Aorta (tissue), 5 donors: ENCODE measurements at places on chromosomes 6 and 20. TPM values are rescaled to one million over a fixed set of nuclear protein-coding genes. Genes with fewer than 3 reads are reported as not detected.

DNA sequence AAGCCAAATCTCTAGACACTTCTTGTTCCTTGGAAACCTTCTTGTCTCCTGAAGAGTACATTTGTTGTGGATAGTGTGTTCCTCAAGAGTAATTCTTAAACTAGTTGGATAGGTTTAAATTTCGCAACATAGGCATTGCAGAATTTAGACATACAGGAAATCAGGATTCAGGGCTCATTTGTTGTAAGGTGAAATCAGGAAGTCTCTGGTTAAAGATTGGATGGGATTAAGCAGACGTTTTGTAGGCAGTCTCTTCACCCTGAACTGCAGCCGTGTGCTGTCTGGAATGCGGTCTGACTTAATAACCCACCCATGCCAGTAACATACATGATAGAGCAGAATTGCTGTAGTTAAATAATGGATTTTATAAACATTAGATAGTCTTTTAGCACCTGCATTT lies 21.7 kb downstream of the HIVEP1 start:
- peaks cover 8% of the 10 kb centered on the region for H3K4me1 ChIP-seq
- H3K27ac ChIP-seq: no peak overlapping the region
- no peaks in the 10 kb centered on the region for H3K36me3 ChIP-seq
- no peak for DNase-seq
- no peaks in the 10 kb centered on the region for H3K27me3 ChIP-seq

Gene TBC1D20
- 39.1 TPM for total RNA-seq

DNA sequence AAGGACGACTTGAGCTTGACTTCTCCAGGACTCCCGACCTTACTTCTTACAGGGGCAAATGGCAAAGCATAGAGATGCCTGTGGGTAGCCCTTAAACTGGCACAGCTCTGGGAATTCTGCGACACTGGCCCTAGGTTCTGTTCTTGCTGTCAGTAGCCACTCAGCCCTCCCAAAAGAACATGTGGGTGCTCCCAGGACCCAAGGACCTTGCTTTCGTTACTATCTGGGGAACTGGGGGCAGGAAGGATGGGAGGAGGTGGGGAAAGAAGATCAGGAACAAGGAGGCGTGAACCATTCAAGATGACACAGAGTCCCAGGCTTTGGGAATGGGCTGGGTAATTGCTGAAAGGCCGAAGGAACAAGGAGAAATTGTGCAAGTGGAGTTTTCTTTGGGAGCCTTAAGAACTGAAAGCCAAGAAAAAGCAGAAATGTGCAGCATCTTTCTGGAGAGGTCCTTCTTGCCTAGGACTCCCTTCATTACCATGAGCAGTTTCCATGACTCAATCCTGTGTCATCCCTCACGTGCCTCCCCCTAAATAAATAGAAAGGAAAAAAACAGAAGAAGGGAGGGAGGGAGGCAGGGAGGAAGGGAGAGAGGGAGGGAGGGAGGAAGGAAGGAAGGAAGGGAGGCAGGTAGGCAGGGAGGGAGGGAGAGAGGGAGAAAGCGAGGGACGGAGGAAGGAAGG lies 284.6 kb upstream of the FOXQ1 start:
- no peaks in the 10 kb centered on the region for H3K27me3 ChIP-seq
- no peak overlapping the region for H3K4me3 ChIP-seq
- H3K4me1 ChIP-seq: no peaks in the 10 kb centered on the region

DNA sequence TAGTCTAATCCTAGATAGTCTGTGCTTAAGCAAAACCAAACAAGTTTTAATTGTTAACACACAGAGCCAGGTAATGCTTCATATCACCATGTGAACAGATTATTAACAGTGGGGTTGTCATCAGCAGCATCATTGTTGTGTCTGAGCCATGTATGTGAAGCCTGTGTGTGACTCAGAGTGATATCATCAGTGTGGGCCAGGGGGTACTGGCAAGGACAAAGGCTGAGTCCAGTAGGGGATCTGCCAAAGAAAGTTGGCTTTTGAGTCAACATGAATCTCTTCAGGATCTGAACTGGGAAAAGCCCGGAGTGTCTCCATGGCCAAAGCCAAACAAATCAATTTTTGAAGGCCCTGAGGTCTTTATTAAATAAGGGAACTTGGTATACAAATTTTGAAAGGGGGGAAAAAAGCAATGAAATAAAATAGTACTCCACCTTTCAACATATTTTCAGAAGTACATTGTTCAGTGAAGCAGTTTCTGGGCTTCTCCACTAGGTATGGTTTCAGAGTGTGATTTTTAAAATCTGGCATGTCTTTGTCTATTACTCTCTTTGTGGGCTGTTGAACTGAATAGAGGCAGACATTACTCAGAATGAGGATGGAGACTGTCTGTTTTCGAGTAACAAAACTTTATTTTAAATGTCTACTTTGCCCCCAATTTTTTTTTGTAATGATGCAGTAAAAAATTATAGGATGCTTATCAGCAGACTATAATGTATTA lies 444.2 kb upstream of the JAG1 start:
- no peak overlapping the region for H3K4me3 ChIP-seq
- H3K36me3 ChIP-seq: no peaks in the 10 kb centered on the region

Gene SLC26A8
- total RNA-seq: 0.33 TPM

Gene GPLD1
- 7.3 TPM for total RNA-seq

- DNase-seq: no peak
- peak overlapping the region; percentile 82 for H3K27ac ChIP-seq
- H3K36me3 ChIP-seq: no peaks in the 10 kb centered on the region
- no peak overlapping the region for H3K4me3 ChIP-seq
Observed at GRCh38 chr6:8084586-8084985, 17.8 kb downstream of the EEF1E1 start.

Gene FOXP4
- total RNA-seq: 31.6 TPM

DNA sequence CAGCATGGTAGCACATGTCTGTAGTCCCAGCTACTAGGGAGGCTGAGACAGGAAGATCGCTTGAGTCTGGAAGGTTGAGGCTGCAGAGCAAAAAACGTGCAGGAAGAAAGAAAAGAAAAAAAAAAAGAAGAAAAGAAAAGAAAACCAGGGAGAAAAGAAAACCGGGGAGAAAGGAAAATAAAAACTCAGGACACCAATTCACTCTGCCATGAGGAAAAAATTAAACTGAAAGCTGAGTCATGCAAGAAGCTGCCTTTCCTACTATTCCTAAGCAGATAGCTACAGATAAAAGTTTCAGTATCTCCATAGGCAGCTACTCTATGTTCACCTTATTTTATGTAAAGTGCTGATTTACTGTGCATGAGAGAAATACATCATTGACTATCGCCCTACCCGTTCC lies 10.5 kb downstream of the PTGIS start:
- DNase-seq: no peak
- H3K4me3 ChIP-seq: no peak overlapping the region
- peaks cover 4% of the 10 kb centered on the region for H3K36me3 ChIP-seq
- peaks cover 7% of the 10 kb centered on the region for H3K4me1 ChIP-seq

- no peaks in the 10 kb centered on the region for H3K4me1 ChIP-seq
- H3K27me3 ChIP-seq: no peaks in the 10 kb centered on the region
- no peak overlapping the region for H3K27ac ChIP-seq
- H3K4me3 ChIP-seq: no peak overlapping the region
Observed at GRCh38 chr6:131173680-131174079, 38.4 kb downstream of the AKAP7 start.

- no peaks in the 10 kb centered on the region for H3K27me3 ChIP-seq
- no peak for DNase-seq
- no peaks in the 10 kb centered on the region for H3K36me3 ChIP-seq
- H3K27ac ChIP-seq: no peak overlapping the region
- no peak overlapping the region for H3K4me3 ChIP-seq
Observed at GRCh38 chr6:24539416-24539815, 44.6 kb downstream of the ALDH5A1 start.

DNA sequence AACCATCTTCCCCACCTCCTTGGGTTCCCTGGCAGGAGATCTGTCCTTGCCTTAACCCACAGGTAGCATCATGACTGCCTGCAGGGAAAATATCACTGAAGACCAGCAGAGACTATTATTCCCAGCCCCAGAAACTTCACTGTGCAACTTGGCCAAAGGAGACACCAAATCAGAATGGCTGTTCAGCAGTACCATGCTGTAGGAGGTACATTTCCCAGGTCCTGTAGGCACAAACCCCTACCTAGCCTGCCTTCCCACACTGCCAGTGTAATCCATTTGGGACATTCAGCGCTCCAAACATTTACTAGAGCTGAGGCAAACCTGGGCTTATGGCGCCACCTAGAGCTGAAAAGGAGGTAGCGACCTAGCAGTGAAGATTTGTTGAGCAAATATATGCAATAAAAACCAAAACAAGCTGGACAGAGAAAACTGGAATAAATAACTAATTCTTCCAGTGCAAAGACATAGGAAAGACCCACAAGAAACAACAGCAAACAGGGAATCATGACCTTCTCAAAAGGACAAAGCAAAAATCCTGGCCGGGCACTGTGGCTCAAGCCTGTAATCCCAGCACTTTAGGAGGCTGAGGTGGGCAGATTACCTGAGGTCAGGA lies 60.3 kb downstream of the VTA1 start:
- H3K4me1 ChIP-seq: peaks cover 4% of the 10 kb centered on the region
- no peak overlapping the region for H3K27ac ChIP-seq
- H3K27me3 ChIP-seq: no peaks in the 10 kb centered on the region
- H3K36me3 ChIP-seq: no peaks in the 10 kb centered on the region

Gene NFYA
- 13.3 TPM for total RNA-seq

DNA sequence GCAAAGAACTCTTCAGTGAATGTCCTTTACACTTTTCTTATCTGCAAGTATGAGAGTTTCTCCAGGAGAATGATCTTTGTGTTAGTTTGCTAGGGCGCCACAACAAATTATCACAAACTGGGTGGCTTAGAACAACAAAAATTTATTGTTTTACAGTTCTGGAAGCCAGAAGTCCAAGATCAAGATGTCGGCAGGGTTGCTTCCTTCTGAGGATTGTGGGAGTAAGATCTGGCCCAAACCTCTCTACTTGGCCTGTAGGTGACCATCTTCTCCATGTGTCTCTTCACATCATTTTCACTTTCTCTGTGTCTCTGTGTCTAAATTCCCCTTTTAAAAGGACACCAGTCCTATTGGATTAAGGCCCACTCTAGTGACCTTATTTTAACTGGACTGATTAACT lies 103.0 kb downstream of the ADTRP start:
- no peak overlapping the region for H3K27ac ChIP-seq
- no peaks in the 10 kb centered on the region for H3K36me3 ChIP-seq
- H3K4me3 ChIP-seq: no peak overlapping the region

GRCh38 chr6:132812255-132812732 lies 2.1 kb upstream of the RPS12 start:
- DNase-seq: no peak
- H3K4me3 ChIP-seq: peak overlapping the region; percentile 69
- peaks cover 1% of the 10 kb centered on the region for H3K4me1 ChIP-seq
- no peak overlapping the region for H3K27ac ChIP-seq

GRCh38 chr6:69343851-69344250 lies 453.0 kb downstream of the LMBRD1 start:
- no peak overlapping the region for H3K4me3 ChIP-seq
- H3K4me1 ChIP-seq: no peaks in the 10 kb centered on the region
- H3K36me3 ChIP-seq: no peaks in the 10 kb centered on the region
- H3K27ac ChIP-seq: no peak overlapping the region
- no peaks in the 10 kb centered on the region for H3K27me3 ChIP-seq

GRCh38 chr20:62066983-62067433 lies 1.3 kb upstream of the TAF4 start:
- peak overlapping the region; percentile 60 for H3K4me3 ChIP-seq
- no peak overlapping the region for H3K27ac ChIP-seq
- no peaks in the 10 kb centered on the region for H3K4me1 ChIP-seq
- H3K36me3 ChIP-seq: no peaks in the 10 kb centered on the region
- DNase-seq: no peak

DNA sequence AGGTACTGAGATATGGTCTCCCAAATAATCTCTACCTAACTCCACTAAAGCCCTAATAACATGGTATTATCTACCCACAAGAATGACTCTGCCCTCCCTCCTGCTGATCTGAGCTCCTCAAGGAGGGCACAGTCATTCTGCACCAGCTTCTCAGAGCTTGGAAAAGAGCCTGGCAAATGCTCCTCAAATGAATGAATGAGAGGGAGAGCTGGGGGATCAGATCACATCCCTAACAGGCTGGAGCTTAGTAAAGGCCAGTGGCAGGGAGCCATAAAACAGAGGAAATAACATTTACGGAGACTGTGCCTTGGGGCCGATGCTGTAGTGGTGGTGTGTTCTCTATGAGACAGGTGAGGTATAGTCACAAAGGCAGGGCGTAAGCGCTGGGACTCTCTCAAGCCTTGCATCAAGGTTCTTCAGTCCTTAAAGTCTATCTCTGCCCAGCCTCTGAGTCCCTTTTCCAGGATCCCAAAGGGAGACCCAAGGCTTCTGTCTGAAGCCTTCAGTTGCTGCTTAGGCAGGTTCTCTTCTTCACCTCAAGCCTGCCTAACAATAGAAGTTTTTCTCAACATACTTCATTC lies 7.2 kb upstream of the NNAT start:
- H3K27me3 ChIP-seq: no peaks in the 10 kb centered on the region
- H3K27ac ChIP-seq: no peak overlapping the region
- H3K36me3 ChIP-seq: no peaks in the 10 kb centered on the region
- no peaks in the 10 kb centered on the region for H3K4me1 ChIP-seq
- no peak for DNase-seq

DNA sequence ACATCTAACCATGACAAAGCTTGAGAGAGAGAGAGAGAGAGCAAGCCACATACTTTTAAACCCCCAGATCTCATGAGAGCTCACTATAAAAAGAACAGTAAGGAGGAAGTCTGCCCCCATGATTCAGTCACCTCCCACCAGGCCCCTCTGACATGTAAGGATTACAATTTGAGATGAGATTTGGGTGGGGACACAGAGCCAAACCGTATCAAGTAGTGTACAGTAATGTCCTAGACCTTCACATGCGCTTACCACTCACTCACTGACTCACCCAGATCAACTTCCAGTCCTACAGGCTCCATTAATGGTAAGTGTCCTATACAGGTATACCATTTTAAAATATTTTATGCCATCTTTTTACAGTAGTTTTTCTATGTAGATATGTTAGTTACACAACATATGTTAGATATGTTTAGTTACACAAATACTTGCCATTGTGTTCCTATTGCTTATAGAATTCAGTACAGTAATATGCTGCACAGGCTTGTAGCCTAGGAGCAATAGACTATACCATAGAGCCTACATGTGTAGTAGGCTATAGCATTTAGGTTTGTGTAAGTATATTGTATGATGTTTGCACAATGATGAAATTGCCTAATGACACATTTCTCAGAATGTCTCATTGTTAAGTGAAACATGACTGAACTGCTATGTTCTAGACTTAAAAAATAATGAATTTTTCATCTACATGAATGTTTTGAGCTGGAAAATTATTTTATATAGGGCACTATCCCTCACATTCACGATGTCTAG lies 11.7 kb downstream of the TSPYL1 start:
- no peaks in the 10 kb centered on the region for H3K27me3 ChIP-seq
- no peak for DNase-seq
- H3K27ac ChIP-seq: no peak overlapping the region
- no peaks in the 10 kb centered on the region for H3K36me3 ChIP-seq

- no peaks in the 10 kb centered on the region for H3K36me3 ChIP-seq
- H3K4me3 ChIP-seq: no peak overlapping the region
- H3K4me1 ChIP-seq: no peaks in the 10 kb centered on the region
- H3K27me3 ChIP-seq: no peaks in the 10 kb centered on the region
- no peak for DNase-seq
Observed at GRCh38 chr6:13467216-13467600, 20.2 kb downstream of the GFOD1 start.

GRCh38 chr6:1595271-1596087 lies 14.2 kb upstream of the FOXC1 start:
- DNase-seq: no peak
- no peaks in the 10 kb centered on the region for H3K4me1 ChIP-seq
- H3K27ac ChIP-seq: no peak overlapping the region
